SJSA1 (cell line): ENCODE measurements at places on chromosomes 2 and 18. TPM values are rescaled to one million over a fixed set of nuclear protein-coding genes. Genes with fewer than 3 reads are reported as not detected.
A peak's percentile ranks its signal among the peaks of the same experiment; 100 is the strongest.

GRCh38 chr2:60529136-60529784 is 24.2 kb downstream of the BCL11A start:
- no peak overlapping the region for H3K4me3 ChIP-seq
- no peak overlapping the region for H3K27ac ChIP-seq
- H3K36me3 ChIP-seq: no peaks in the 10 kb centered on the region
- peaks cover 13% of the 10 kb centered on the region for H3K27me3 ChIP-seq
- DNase-seq: peak; percentile 30

- no peak overlapping the region for H3K27ac ChIP-seq
- H3K36me3 ChIP-seq: no peaks in the 10 kb centered on the region
- no peaks in the 10 kb centered on the region for H3K27me3 ChIP-seq
- peaks cover 37% of the 10 kb centered on the region for H3K4me1 ChIP-seq
- no peak for DNase-seq
Observed at GRCh38 chr2:149098701-149099100, 60.2 kb downstream of the LYPD6B start.

- H3K4me3 ChIP-seq: no peak overlapping the region
- no peak overlapping the region for H3K27ac ChIP-seq
- no peaks in the 10 kb centered on the region for H3K36me3 ChIP-seq
- no peaks in the 10 kb centered on the region for H3K27me3 ChIP-seq
- H3K4me1 ChIP-seq: no peaks in the 10 kb centered on the region
Observed at GRCh38 chr2:121688820-121689219, 39.6 kb upstream of the CLASP1 start.

DNA sequence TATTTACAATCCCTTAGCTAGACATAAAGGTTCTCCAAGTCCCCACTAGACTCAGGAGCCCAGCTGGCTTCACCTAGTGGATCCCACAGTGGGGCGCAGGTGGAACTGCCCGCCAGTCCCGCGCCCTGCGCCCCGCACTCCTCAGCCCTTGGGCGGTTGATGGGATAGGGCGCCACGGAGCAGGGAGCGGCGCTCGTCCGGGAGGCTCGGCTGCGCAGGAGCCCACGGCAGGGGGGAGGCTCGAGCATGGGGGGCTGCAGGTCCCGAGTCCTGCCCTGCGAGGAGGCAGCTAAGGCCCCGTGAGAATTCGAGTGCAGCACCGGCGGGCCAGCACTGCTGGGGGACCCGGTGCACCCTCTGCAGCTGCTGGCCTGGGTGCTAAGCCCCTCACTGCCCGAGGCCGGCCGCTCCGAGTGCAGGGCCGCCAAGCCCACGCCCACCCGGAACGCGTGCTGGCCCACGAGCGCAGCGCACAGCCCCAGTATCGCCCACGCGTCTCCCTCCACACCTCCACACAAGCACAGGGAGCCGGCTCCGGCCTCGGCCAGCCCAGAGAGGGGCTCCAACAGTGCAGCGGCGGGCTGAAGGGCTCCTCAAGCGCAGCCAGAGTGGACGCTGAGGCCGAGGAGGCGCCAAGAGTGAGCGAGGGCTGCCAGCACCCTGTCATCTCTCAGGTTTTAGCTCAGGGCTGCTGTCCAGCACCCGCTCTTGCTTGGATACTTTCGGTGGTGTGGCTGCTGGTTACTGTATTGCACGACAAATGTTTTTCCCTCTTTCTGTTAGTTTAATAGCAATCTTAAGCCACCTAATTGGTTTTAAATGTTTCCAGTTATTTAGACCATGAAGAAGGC is 83.8 kb upstream of the LDLRAD4 start:
- peaks cover 15% of the 10 kb centered on the region for H3K27me3 ChIP-seq
- H3K36me3 ChIP-seq: no peaks in the 10 kb centered on the region
- H3K4me1 ChIP-seq: peaks cover 22% of the 10 kb centered on the region
- no peak overlapping the region for H3K27ac ChIP-seq
- H3K4me3 ChIP-seq: no peak overlapping the region
- no peak for DNase-seq

GRCh38 chr2:223751012-223751411 is 86.4 kb downstream of the AP1S3 start:
- H3K4me3 ChIP-seq: no peak overlapping the region
- DNase-seq: no peak
- H3K27ac ChIP-seq: no peak overlapping the region
- no peaks in the 10 kb centered on the region for H3K27me3 ChIP-seq

- H3K27me3 ChIP-seq: no peaks in the 10 kb centered on the region
- H3K36me3 ChIP-seq: no peaks in the 10 kb centered on the region
- peak overlapping the region; percentile 51 for H3K27ac ChIP-seq
- DNase-seq: no peak
- peaks cover 11% of the 10 kb centered on the region for H3K4me1 ChIP-seq
Observed at GRCh38 chr18:44626807-44627206, 53.9 kb upstream of the SETBP1 start.

GRCh38 chr2:226991663-226992062 is 155.8 kb downstream of the RHBDD1 start:
- H3K36me3 ChIP-seq: no peaks in the 10 kb centered on the region
- no peak for DNase-seq
- H3K27ac ChIP-seq: no peak overlapping the region
- no peaks in the 10 kb centered on the region for H3K27me3 ChIP-seq
- H3K4me3 ChIP-seq: no peak overlapping the region
- H3K4me1 ChIP-seq: no peaks in the 10 kb centered on the region

DNA sequence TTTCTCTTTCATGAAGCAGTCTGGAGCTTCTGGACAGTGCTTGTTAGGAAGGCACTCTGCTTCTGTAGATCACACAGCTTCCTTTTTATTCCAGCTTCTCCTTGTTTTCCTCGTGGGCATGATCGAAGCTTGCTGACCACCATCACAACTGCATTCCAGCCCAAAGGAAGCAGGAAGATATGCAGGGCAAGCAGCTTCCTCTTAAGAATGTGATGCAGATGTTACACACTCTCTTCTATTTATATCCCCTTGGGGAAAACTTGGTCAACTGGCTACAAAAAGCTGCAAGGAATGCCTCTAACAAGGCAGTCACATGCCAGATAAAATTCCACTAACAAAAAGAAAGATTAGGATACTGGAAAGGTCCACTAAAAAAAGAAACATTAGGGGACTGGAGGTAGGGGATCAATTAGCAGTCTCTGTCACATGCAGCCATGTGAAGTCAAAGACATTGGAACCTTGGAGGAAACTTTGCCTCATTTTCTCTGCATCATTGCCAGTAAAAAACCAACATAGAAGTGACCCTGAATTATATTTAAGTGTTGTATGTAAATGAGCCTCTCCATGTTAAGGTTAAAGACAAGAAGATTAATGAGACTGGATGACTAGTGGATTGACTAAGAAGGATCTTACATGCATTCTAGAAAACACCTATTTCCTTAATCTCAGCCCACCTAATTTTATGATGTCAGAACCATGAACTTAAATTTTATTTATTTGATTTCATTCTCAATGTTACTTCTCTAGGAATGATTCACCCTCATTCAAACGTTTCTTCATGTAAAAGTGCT is 98.3 kb downstream of the NAB1 start:
- no peaks in the 10 kb centered on the region for H3K27me3 ChIP-seq
- H3K4me3 ChIP-seq: no peak overlapping the region
- no peak overlapping the region for H3K27ac ChIP-seq
- peaks cover 6% of the 10 kb centered on the region for H3K4me1 ChIP-seq

DNA sequence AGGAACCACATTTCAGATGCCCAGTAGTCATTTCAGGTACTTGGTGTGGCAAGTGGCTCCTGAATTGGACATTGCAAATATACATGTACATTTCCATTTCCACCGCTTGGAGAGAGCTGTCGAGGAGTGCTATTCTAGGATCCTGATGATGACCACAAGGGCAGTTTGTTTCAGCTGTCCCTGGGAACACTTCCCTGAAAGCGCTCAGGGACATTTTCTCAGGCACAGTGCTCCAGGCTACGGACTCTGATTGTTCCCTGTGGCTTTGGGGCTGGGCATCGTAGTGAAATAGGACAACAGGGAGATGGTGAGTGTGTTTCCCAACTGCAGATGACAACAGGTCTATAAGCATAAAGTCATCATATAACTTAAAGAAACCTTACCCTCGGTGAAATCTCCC is 3.1 kb downstream of the DBI start:
- H3K4me3 ChIP-seq: no peak overlapping the region
- no peak for DNase-seq
- H3K27ac ChIP-seq: no peak overlapping the region
- H3K4me1 ChIP-seq: peaks cover 17% of the 10 kb centered on the region
- H3K27me3 ChIP-seq: no peaks in the 10 kb centered on the region

DNA sequence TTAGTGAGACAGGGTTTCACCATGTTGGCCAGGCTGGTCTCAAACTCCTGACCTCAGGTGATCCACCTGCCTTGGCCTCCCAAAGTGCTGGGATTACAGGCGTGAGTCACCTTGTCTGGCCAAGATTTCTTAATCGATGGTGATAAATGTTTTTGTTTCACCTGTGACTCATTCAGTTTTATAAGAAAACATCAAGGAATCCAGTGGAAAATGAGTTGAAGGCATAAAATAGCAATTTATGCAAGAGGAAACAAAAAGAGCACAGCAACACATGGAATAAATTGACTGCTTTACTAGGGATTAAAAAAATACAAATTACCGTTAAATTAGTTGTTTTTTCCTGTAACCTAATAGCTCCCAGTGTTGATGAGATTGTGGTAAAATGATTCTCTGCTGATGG is 80.2 kb downstream of the CDK15 start:
- H3K36me3 ChIP-seq: no peaks in the 10 kb centered on the region
- no peak overlapping the region for H3K4me3 ChIP-seq
- H3K4me1 ChIP-seq: peaks cover 44% of the 10 kb centered on the region

GRCh38 chr2:36737131-36737750 is 40.7 kb downstream of the VIT start:
- H3K4me3 ChIP-seq: no peak overlapping the region
- no peak for DNase-seq
- no peak overlapping the region for H3K27ac ChIP-seq
- no peaks in the 10 kb centered on the region for H3K36me3 ChIP-seq

GRCh38 chr2:173669888-173670287 is 295.3 kb downstream of the SP3 start:
- no peaks in the 10 kb centered on the region for H3K27me3 ChIP-seq
- DNase-seq: no peak
- peaks cover 7% of the 10 kb centered on the region for H3K4me1 ChIP-seq
- H3K27ac ChIP-seq: no peak overlapping the region
- H3K4me3 ChIP-seq: no peak overlapping the region

DNA sequence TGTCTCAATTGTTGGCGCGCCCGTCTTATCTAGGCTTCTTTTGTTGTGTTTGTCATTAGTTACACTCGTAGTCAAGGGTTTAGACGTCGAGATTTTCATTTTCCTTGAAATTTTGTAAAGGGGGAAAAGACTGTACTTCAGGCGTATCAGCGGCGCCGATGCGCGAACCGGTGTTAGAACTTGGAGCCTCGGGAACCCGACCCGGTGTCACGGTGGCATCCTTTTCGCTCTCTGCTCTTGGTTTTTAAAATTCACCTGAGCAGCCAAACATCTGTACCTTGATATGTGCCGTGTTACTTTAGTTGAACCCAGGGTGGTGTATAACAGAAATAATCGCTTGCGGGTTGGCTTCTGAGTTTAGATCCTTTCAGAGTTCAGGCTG is 643 bp downstream of the RMC1 start:
- no peak overlapping the region for H3K27ac ChIP-seq
- peak overlapping the region; percentile 85 for H3K4me3 ChIP-seq
- no peaks in the 10 kb centered on the region for H3K27me3 ChIP-seq
- peaks cover 11% of the 10 kb centered on the region for H3K4me1 ChIP-seq
- peaks cover 24% of the 10 kb centered on the region for H3K36me3 ChIP-seq

GRCh38 chr2:191691016-191691735 is 13.2 kb downstream of the NABP1 start:
- H3K4me1 ChIP-seq: peaks cover 56% of the 10 kb centered on the region
- peak overlapping the region; percentile 28 for H3K27ac ChIP-seq
- peaks cover 50% of the 10 kb centered on the region for H3K36me3 ChIP-seq

- H3K27ac ChIP-seq: no peak overlapping the region
- H3K4me1 ChIP-seq: no peaks in the 10 kb centered on the region
- no peaks in the 10 kb centered on the region for H3K36me3 ChIP-seq
- DNase-seq: no peak
- no peak overlapping the region for H3K4me3 ChIP-seq
Observed at GRCh38 chr2:77028032-77028600, 494.1 kb downstream of the LRRTM4 start.

DNA sequence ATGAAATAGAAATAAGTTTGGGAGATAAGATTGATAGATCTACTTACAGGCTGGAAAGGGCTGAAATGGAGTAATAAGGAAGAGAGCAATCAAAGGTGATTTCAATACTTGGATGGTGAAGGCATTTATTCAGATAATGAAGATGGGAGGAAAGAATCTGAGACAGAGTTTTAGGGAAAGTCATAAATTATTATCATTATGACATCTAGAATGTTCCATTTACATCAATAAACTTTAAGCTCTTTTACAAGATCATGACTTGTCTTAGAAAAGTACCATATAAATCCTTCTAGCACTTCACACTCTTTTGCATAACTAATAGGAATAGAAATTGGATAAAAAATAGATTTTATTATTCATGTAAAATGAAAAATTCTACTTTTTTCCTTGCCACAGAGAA is 2.2 kb downstream of the SCN9A start:
- no peaks in the 10 kb centered on the region for H3K27me3 ChIP-seq
- DNase-seq: no peak
- peaks cover 28% of the 10 kb centered on the region for H3K4me1 ChIP-seq
- no peak overlapping the region for H3K27ac ChIP-seq
- H3K36me3 ChIP-seq: no peaks in the 10 kb centered on the region
- H3K4me3 ChIP-seq: no peak overlapping the region

DNA sequence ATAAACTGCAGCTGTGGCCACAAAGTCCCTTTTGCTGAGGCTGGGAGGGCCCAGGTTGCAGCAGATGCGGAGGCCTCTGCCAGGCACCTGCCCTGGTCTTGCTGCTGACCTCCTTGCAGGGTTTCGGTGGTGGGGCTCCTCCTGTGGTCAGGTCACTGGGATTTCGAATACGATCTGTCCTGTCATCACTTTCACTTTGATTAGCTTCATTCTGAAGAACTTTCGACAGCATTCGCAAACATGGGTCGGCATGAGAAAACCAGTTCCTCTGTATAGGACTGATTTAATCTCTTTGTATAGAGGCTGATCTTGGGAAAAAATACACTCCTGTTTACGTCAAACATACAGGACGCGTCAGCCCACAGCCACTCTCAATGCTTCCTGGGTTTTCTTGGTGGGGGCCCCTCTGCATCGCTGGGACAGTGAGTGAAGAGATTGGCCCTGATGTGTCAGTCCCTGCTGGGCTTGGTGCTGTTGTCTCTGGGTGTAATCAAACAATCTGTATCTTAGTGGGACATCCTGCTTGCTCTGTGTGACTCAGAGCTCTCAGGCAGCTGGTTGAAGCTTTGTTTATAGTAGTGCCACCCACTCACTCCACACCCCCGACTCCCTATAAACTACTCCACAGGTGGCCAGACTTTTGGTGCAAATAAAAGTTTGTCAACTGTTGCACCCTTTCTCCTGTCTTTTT is 209.4 kb upstream of the CXCR4 start:
- H3K36me3 ChIP-seq: no peaks in the 10 kb centered on the region
- peaks cover 4% of the 10 kb centered on the region for H3K4me1 ChIP-seq
- peak overlapping the region; percentile 14 for H3K4me3 ChIP-seq
- H3K27ac ChIP-seq: no peak overlapping the region
- DNase-seq: peak; percentile 63

PRKCE gene
- total RNA-seq: 43.3 and 52.2 TPM in 2 replicates

UBR3 gene
- total RNA-seq: 25.0 and 29.7 TPM in 2 replicates

IL18RAP gene
- total RNA-seq: not detected in 2 replicates

CXCR4 gene
- 0.22 and 0.79 TPM in 2 replicates for total RNA-seq

ARHGAP15 gene
- total RNA-seq: not detected in 2 replicates

SCG2 gene
- total RNA-seq: 5.0 and 6.2 TPM in 2 replicates

ANO7 gene
- 0.63 and 1.7 TPM in 2 replicates for total RNA-seq
